Mesendoderm (in vitro differentiated cells): ENCODE measurements at places on chromosomes 3 and 15.
A peak's percentile ranks its signal among the peaks of the same experiment; 100 is the strongest.

DNA sequence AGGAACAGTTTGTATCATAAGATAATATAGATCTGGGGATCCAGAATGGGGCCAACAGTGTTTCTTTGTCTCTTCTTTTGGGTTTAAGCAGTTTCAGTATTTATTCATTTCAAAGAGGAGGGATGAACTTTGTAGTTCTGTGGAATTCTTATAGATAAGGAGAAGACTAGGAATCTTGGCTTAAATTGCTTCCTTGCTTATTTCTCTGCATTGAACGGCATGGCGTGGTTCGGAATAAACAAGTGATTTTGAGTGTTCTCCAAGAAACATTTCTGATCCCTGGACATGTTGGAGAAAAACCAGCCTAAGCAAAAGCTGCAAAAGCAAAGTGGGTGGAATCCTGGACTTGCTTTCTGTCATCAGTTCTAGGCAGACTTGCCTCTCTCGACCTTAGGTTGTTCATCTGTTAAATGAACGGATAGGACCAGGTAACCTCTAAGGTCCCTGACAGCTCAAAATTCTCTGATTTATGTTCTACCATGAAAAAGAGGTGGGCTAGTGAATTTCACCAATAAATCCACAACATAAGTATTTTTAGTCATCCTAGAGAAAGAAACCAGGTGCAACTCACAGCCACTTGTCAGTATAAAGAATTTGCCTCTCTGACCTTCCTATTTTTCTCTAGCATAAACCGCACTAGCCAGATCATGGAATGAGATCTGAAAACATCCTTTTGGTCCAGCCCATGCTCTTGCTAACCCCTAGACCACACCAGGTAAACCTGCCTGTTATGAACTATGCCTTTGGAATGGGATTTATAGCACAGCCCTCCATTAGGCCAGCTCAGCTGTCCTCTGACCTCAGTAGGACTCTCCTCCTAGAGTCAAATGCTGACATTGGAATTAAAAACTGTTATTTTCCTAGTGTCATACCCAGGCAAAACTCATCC is 78.8 kb downstream of the CLDN11 start:
- no peak for DNase-seq

GRCh38 chr15:77186594-77187011 is 115.7 kb upstream of the TSPAN3 start:
- peak; percentile 32 for DNase-seq

DNA sequence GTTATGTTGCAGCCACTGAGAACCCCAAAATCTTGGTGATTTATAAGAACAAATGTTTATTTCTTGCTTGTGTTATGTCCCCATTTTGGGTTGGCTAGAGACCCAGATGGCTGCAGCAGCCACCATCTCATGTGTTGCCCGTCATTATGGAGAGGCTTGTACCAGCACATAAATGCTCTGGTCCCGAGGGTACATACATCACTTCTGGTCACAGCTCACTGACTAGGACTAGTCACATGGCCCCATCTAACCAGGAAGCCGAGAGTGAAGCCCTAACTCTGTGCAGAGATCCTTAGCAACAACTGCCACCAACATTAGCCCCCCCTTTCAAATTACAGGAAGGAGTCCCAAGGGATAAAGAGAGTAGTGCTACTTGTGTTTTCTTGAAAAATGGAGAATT is 25.5 kb upstream of the HACD2 start:
- no peak for DNase-seq

DNA sequence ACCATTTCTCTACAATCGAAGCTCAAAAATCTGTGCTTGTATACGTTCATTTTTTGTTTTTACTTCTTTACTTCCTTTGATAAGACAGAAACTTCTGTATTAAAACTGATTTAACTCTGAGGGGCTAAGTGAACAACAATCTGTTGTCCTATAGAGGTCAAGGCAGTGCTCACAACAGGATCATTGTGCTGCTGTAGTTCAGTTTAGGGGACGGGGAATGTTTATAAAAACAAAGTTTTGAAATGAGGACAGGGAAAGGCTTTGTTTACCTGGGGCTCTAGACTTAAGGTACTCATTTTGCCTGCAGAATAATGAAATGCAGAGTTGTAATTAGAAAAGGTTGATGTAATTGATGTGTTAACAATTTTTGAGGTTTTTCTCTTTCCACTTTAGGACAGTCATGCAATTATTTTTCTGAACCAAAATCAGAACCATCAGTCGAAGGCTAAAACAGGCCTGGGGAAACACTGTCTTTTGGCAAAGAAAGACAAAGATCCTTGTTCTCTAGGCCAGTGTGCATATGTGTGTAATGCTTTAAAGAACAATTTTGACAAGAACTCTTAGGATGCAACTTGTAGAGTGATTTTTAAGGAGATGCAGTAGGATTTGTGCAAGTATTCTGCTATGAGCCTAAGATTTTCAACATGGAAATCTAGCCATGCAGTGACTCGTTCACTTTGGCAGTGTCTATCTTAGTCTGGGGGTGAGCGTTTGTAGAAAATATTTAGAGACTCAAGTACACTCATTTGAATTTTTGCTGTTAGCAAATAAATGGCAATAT is 165.2 kb downstream of the PGPEP1L start:
- DNase-seq, result no peak

GRCh38 chr3:118425272-118425837 is 609.3 kb downstream of the IGSF11 start:
- DNase-seq, result no peak

GRCh38 chr3:112822064-112823055 is 24.3 kb downstream of the CD200R1L start:
- peak; percentile 37 for DNase-seq

- DNase-seq, result no peak
Observed at GRCh38 chr15:36430726-36431265, 148.6 kb upstream of the CDIN1 start.

- DNase-seq, result no peak
Observed at GRCh38 chr3:177838766-177839350, 641.6 kb upstream of the TBL1XR1 start.

DNA sequence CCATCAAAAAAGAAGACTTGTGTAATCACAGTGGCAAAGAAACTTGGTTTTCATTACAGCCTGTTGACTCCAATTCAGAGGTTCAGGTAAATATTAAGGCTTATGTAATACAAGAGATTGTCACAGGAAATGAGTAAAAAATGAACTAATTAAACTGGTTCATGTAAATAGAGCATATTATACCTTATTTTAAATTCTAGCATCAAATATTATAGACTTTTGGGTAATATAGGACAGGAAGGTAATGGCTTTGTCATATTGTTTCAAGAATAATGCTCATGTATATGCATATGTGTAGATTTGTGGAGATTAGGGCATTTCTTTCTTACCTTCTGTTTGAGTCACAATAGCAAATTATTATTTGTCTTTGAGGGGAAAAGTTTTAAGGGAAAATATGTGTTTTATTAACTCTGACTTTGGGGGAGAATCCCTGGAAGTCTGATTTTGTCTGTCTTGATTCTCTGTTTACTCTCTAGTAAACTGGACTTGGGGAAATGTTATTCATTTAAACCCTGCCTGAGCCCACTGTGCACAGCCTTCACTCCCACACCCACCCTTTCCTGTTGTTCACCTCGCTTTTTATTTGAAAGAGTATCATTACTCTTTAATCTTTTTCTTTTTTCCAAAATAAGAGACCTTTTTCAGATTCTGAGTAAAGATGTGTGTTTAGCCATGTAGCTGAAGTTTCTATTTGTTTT is 43.0 kb downstream of the RASA2 start:
- no peak for DNase-seq

GRCh38 chr3:181493423-181493822 is 218.3 kb upstream of the SOX2 start:
- no peak for DNase-seq

- no peak for DNase-seq
Observed at GRCh38 chr3:5149306-5149880, 27.3 kb downstream of the ARL8B start.

DNA sequence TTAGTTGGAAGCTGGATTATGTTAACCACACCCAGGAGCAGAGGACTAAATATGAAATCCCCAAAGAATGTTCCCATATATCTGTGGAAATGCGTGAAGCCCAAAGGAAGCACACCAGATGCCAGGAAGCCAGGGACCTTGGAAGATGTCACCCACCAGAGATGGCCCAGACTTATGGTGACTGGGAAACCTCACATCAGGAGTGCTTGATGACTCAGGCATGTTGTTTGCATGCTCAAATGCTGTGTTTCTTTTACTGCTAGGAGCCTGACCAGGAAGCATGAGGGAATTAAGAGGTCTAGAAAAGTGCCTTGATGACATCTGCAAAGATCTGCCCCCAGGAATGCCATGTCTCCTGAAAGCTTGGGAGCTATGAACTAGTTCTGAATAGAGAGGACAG is 109.0 kb upstream of the SLC2A2 start:
- no peak for DNase-seq

DNA sequence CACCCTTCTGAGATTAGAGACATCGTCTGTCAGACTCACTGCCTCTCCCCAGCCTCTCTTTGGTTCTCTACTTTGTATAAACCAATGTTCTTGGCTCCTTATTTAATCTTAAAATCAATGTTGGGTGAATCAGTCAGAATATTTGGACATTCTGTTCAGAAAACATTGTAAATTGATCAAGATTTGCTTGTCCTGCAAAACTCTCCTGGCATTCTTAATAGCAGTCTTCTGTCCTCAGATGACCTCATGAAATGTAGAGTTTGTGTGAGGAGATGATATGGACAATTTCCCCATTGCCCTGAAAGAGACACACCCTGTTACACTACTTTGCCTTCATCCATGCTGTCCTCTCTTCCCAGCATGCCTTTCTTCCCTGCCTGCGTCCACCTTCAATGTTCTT is 33.6 kb downstream of the CD200R1L start:
- no peak for DNase-seq

GRCh38 chr15:95958382-95958781 is 372.1 kb upstream of the NR2F2 start:
- no peak for DNase-seq

DNA sequence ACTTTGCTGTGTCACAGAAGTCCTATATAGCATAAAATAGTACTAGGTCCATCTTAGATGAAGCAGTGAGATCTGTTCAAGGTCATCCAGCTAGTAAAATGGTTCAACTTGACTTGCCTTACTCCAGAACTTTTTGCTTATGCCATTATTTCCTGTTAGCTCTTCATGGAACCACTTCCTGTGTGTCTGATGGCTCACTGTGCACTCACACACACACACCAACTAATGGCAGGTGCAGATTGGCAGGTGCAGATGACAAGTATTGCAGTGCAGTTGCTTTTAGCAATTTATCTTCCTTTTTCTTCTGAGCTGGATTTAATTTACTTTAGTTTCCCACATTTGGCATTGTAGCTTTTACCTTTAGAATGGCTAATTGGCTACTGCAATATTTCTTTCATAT is 29.8 kb downstream of the GOLGA8S start:
- DNase-seq, result no peak

- DNase-seq, result no peak
Observed at GRCh38 chr3:134372396-134373270, 1.6 kb downstream of the AMOTL2 start.

DNA sequence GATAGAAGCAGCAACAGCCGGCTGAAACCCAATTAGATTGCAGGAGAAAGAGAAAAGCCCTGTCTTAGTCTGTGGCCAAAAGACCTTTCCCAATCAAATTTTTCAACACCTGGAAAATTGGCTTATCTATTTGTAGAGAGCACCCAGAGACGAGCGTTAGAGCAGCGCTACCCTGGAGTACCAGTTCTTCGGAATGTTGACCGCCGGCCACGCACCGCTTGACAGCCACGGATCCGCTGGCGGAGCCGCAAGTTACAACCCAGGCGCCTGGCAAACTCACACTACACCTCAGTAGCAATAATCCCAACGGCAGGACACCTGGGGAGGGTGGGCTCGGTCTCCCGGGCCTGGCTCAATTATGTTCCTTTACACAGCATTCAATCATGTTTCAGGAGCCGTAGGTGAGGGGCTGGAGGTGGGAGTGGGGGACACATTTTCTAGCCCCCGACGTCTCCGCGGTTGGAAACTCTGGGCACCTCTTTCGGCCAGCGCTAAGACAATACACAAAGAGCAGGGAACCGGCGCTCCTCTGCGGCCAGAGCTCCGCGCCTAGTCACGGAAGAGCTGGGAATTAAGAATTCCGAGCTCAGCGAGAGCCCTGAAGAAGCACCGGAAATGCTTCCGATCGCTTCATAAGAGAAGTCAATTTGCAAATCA is 1.2 kb downstream of the MB21D2 start:
- peak; percentile 91 for DNase-seq

GRCh38 chr15:39565851-39566250 is 15.0 kb upstream of the THBS1 start:
- no peak for DNase-seq

GRCh38 chr15:96200357-96200967 is 130.0 kb upstream of the NR2F2 start:
- DNase-seq, result no peak

GRCh38 chr3:105906836-105907235 is 38.0 kb upstream of the CBLB start:
- no peak for DNase-seq

DNA sequence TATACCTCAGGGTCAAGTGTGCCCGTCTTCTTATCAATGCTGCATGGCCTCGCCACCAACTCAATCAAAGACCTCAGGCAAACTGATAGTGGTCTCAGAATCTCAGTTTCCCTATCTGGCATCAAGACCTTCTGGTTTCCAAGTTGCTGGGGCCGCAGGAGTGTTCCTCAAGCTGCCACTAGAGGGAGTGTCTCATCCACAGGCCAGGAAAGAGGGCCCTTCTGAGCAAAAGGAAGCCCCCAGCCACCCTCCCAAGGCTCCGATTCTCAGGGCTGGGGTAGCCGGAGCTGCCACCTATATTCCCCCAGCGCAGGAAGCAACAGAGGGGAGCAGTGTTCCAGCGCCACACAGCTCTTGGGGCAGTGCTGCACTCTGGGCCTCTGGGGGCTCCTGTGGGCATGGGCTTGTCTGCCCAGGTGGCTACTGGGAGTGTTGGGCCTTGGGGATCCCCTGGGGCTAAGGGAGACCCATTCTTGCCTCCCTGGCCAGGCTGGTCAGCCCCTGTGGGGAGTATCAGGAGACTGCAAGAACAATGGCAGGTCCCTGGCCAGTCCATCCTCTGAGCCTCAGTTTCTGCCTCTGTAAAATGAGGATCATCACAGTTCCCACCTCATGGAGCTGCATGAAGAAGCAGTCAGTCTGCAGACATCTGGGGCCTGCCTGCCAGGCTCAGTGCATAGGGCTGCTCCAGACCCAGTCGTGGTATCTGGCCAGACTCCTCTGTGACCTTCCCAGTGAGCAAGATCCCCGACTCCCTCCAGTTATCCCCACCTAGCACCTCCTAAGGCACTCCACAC is 23.4 kb upstream of the SEC13 start:
- DNase-seq, result peak; percentile 65

DNA sequence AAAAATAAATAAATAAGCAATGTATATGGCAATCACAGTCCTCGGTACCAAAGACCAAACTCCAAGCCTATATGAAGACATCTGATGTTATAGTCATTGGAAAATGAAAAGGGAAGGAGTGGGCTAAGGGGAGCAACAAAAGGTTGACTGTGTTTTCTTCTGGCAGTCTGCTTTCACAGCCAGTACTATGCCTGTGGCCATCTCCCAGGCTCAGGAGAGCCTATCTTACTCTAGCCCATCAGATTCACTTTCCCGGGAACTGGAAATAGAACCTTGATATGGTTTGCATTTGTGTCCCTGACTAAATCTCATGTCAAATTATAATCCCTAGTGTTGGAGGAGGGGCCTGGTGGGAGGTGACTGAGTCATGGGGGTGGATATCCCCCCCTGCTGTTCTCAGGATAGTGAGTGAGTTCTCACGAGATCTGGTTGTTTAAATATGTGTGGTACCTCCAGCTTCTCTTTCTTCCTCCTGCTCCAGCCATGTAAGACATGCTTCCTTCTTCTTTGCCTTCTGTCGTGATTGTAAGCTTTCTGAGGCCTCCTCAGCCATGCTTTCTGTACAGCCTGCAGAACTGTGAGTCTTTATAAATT is 105.3 kb downstream of the PLCH1 start:
- DNase-seq, result no peak
